ENCODE measurements at places on chromosomes 5 and 9. TPM values are rescaled to one million over a fixed set of nuclear protein-coding genes. Genes with fewer than 3 reads are reported as not detected.

Gene STKLD1
- 1.1 TPM for total RNA-seq

Gene ADAMTS19
- 1.2 TPM for total RNA-seq

Gene SPINK13
- total RNA-seq = 0.37 TPM

Gene TSLP
- 2.5 TPM for total RNA-seq

Gene PRR16
- 5.9 TPM for total RNA-seq

Gene TNIP1
- 48.4 TPM for total RNA-seq

Gene ARHGEF28
- 49.0 TPM for total RNA-seq

Gene PDE6A
- total RNA-seq = not detected

Gene SPINK6
- total RNA-seq = not detected

Gene GABRG2
- not detected for total RNA-seq

Gene EPB41L4B
- 0.12 TPM for total RNA-seq

Gene SLC22A4
- total RNA-seq = 1.1 TPM

Gene ADAM19
- 49.9 TPM for total RNA-seq

Gene PCDHGA2
- total RNA-seq = 0.89 TPM

Gene CDC25C
- total RNA-seq = 22.4 TPM

Gene OR1J2
- total RNA-seq = not detected

Gene F12
- 0.50 TPM for total RNA-seq

Gene HTR4
- total RNA-seq = not detected

Gene LCN1
- total RNA-seq = not detected

Gene ADAMTS12
- total RNA-seq = 13.5 TPM

Gene SPAG8
- total RNA-seq = 1.3 TPM

Gene CYLC2
- not detected for total RNA-seq

Gene SEMA4D
- total RNA-seq = 0.62 TPM

Gene FOXD4L5
- total RNA-seq = not detected

Gene PTCH1
- total RNA-seq = 3.4 TPM

Gene IL13
- total RNA-seq = not detected

Gene PTGES
- 4.1 TPM for total RNA-seq

Gene TRPM3
- total RNA-seq = 0.77 TPM

Gene PRDM9
- total RNA-seq = not detected

Gene ANKRD34B
- not detected for total RNA-seq

Gene NR5A1
- total RNA-seq = not detected

Gene PITX1
- total RNA-seq = 1.5 TPM

Gene MSX2
- total RNA-seq = 0.66 TPM

Gene SLC34A3
- total RNA-seq = not detected

Gene TRMO
- 18.8 TPM for total RNA-seq

Gene CANX
- 962 TPM for total RNA-seq

Gene ECSCR
- total RNA-seq = 0.55 TPM

Gene SNCAIP
- 69.9 TPM for total RNA-seq

Gene PCDHGB5
- total RNA-seq = 16.2 TPM

Gene GM2A
- 27.4 TPM for total RNA-seq

Gene NPR3
- 17.8 TPM for total RNA-seq

Gene SYK
- not detected for total RNA-seq

Gene TOMM5
- total RNA-seq = 117 TPM

Gene RNF14
- total RNA-seq = 76.5 TPM

Data from uterine smooth muscle cell (primary cell).